ENCODE measurements at places on chromosomes 13 and 19.
A peak's percentile ranks its signal among the peaks of the same experiment; 100 is the strongest.

DNA sequence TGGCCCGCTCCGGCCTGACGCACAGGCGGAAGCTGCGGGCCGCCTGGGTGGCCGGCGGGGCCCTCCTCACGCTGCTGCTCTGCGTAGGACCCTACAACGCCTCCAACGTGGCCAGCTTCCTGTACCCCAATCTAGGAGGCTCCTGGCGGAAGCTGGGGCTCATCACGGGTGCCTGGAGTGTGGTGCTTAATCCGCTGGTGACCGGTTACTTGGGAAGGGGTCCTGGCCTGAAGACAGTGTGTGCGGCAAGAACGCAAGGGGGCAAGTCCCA, 4.4 kb downstream of the FFAR1 start:
- DNase-seq = no peak

- no peak for DNase-seq
Measured at GRCh38 chr13:103618151-103618550, 551.9 kb upstream of the SLC10A2 start.

GRCh38 chr13:62085337-62086229, 669.9 kb upstream of the PCDH20 start:
- DNase-seq = no peak

DNA sequence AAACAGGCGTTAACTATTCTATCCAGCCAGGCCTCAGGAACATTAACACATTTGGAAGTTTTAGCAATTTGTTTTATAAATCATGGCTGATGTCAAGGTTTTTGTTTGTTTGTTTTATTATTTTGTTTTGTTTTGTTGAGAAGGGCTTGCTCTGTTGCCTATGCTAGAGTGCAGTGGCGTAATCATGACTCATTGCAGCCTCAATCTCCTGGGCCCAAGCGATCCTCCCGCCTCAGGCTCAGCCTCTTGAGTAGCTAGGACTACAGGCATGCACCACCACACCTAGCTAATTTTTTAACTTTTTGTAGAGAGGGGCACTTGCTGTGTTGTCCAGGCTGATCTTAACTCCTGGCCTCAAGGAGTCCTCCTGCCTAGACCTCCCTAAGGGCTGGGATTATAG, 28.3 kb downstream of the NUP58 start:
- DNase-seq = no peak

- DNase-seq = no peak
Measured at GRCh38 chr13:99123101-99124045, 77.3 kb upstream of the UBAC2 start.

DNA sequence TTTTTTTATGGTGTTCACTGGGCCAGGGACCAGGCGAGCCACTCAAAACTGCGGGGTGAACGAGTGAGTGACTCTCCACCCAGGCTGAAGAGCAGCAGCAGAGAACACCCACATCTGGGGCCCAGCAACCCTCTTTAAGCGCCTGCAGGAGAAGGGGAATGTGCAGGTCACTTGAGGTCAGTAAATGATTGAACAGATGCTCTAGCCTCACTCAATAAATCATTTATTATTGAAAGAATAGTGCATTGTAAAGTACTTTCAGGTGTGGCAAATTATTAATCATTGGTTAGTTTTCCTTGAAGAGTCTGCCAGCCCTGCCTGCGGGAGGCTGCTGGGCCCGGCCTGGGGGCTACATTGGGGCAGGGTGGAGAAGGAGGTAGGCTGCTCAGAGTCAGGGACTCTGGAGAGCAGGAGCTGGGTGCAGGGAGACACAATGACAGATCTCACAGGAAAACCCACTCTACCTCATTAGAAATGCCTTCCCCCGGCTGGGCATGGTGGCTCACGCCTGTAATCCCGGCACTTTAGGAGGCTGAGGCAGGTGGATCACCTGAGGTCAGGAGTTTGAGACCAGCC, 42.5 kb downstream of the ABCC4 start:
- no peak for DNase-seq

DNA sequence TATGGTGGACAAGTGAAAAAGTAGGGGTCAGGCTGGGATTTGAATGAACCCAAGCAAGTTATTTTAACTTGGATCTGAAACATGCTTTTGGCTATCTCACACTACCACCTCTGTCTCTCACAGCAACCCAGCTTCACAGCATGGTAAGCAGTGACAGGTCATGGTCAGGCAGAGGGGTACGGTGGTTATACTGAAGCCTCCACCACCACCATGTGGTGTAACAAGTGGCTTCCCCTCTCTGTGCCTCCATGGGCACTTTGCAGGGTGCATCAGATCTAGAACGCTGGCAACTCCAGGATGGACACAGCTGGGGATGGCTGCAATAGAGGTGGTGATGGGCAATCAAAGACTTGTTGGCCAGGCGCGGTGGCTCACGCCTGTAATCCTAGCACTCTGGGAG, 739 bp upstream of the TMEM145 start:
- DNase-seq = no peak

DNA sequence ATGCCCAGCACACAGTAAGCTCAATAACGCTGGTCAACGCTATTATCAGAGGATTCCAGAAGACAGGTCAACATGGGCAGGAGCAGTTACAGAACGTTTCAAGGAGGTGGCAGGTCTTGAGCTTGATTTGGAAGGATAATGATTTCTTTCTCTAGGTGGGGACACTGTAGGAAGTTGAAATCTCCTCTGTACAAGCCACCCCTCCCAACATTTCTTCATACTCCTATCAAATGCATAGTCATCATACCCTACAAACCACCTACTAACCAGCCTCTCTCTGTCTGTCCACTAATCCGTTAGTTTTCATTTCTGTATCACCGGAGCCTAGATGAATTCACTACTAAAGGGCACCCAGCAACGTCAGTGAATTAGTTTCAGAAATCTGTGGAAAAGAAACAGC, 1.3 kb downstream of the ATP7B start:
- DNase-seq = no peak

GRCh38 chr19:34454091-34454490, 25.9 kb downstream of the UBA2 start:
- DNase-seq = no peak

DNA sequence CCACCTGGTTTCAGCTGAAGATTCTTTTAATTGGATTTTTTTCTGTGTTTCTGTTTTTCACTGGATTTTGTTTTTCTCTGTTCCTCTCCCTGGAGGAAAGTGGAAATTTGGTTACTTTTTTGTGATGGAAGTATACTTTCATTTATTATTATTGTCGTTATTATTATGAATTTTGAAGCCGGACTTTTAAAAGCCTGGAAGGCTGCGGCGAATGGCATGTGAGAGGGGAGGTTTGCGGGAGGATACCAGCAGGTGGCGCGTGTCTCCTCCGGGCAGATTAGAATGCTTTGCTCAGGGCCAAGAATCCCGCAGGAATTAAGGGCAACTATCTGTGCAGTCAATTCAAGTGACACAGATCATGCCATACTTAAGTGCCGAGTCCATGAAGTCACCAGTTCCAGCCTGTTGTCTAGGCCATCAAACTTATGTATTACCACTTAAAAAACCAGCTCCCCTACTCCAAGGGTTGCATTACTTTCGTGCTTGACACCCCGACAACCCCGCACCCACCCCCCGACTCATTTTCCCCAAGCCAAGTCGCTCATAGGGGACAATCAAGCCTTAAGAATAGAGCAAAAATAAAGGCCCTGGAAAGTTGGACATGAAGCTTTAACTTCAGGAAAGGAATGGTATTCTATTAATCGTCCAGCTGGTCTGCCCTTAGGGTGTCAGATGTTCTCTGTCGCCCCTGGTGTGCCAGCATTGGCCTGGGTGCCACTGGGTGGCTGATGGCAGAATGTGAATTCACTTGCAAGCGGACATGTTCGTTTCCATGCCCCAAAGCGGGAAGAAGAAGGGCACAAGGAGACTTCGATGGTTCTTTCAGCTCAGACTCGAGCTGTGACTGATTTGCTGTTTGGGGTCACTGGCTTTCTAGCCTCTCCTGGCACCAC, 1.3 kb upstream of the LRCH1 start:
- DNase-seq = peak; percentile 30

DNA sequence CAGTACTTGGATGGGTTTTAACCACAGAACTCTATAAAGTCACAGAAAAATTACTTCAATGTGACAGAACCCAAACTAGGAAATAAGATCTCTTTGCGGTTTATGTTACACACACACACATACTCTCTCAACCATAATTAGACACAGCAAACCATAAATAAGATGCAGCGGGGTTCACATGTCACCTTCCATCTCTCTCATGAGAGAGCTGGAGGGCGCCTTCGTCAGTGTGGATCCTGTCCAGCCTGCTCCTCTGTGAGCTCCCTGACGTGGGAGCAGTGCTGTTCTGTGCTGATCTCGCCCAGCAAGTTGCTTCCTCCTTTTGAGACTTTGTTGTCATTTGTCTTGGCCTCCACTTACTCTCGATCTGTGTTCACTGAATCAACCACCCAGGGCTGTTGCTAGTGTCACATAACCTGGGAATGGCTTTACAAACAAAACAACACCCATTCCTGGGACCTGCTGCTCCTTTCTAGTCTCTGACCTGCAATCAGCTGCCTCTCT, 204.9 kb upstream of the KL start:
- DNase-seq = no peak

DNA sequence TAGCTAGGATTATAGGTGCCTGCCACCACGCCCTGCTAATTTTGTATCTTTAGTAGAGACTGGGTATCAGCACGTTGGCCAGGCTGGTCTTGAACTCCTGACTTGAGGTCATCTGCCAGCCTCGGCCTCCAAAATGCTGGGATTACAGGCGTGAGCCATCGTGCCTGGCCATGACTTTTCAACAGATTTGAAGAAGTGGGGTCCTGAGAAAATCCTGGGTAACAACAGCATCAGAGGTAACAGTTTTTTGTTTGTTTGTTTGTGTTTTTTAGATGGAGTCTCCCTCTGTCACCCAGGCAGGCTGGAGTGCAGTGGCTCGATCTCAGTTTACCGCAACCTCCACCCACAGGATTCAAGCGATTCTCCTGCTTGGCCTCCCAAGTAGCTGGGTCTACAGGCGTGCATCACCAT, 3.7 kb downstream of the JUNB start:
- no peak for DNase-seq

- DNase-seq = peak; percentile 67
Measured at GRCh38 chr19:2503521-2504109, 27.7 kb downstream of the GADD45B start.

DNA sequence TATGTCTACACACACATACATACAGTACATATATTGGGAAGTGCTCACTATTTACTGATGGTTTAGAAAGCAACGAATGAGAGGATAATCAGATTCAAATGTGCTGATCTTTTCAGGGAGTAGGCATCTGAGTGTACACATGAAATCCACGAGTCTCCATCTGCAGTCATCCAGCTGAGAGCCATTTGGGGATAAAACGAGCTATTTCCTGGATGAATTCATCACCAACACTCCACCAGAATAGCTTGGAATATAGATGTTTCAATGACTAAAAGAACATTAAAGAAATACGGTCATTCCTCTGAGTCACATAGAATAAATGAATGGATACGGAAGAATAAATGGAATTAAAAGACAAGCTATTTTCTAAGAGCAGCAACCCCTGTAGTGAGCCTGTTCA, 721.6 kb upstream of the ARGLU1 start:
- DNase-seq = no peak

DNA sequence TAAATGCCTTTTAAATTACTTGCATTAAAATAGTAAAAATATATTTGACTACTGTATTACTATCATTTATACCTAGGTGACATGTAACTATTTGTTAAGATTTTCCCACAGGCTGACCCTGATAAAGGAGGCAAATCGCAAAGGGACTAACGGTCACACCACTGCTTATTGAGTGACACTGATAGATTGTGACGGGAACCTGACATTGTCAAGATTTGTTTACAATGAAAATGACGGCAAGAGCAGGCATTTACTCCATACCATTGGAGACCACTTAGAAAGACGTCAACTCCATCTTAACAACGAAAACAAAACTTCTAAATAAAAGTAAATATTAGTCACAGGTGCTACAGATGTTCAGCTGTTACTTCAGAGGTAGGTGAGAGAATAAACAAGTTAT, 289.0 kb downstream of the DACH1 start:
- no peak for DNase-seq

- DNase-seq = no peak
Measured at GRCh38 chr19:16235811-16236652, 38.3 kb downstream of the AP1M1 start.

GRCh38 chr13:79776531-79777295, 295.8 kb downstream of the NDFIP2 start:
- DNase-seq = no peak

DNA sequence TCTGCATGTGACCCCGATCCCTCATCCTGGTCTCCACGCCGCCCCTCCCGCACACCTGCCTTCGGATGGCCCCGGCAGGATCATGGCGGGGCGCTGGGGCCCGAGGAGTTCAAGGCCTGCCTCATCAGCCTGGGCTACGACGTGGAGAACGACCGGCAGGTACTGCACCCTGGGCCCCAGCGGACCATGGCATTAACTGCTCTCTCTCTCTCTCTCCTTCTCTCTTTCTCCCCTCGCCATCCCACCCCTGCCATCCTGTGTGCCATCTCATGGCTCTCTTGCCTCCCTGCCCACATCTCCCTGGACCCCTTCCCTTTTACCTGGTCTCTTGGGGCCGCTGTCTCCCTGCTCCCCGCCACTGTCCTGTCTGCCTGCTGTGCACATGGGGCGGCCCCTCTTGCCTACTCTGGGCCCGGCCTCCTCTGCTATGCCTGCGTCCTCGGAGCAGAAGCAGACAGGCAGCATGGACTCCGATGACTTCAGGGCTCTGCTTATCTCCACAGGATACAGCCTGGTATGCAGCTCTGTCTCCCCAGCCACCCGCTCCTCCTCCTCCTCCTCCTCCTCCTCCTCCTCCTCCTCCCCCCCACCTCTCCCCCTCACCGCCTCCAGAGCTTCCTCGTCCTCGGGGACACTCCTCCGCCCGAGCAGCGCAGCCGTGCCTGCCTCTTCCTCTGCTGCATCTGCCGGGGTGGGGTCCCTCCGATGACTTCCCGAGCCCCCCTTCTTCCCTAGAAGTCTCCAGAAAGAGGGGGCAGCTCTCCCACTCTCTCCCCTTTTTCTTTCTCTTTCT, 16.2 kb downstream of the CAPN12 start:
- DNase-seq = no peak

- no peak for DNase-seq
Measured at GRCh38 chr13:32019612-32020233, 11.9 kb upstream of the FRY start.

DNA sequence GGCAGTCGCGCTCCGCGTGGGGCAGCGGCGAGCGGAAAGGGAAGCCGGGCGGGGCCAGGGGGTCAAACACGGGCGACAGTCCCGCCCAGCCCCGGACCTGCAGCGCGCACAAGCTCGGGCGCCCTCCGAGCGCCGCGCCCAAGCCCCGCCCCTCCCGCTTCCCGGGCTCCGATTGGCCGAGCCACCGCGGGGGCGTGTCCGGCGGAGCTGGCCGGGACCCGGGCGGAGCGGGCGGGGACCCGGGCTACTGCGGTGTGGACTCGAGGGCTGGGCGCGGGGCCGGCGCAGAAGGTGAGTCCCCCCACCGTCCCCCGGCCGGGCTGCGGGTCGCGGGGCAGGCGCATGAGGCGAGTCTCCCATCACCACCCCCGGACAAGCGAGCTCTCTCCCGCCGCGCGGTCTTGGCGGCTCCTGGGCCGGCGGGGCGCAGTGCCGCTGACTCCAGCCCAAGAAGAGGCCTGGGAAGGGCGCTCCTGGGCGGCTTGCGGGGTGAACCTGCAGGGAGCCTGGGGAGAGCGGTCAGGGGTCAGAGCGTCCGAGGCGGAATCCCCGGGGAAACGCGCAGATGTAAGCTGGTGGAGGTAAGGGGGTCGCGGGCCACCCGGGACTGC, at the start of gene PLEKHF1:
TSS of gene PLEKHF1 (plus strand) at position 247 of the 611 bp plus-strand sequence. CDS start 8,379 bp downstream, outside the sequence.
- DNase-seq = peak; percentile 67

GRCh38 chr13:92833071-92833470, 393.5 kb upstream of the GPC6 start:
- no peak for DNase-seq
